Posterior vena cava (tissue), 2 donors: ENCODE measurements at places on chromosomes 2 and 18.

GRCh38 chr18:56952026-56952425 is 194.9 kb upstream of the BOD1L2 start:
- DNase-seq: no peak

- no peak for DNase-seq
Observed at GRCh38 chr2:1318366-1319009, 94.8 kb upstream of the TPO start.

DNA sequence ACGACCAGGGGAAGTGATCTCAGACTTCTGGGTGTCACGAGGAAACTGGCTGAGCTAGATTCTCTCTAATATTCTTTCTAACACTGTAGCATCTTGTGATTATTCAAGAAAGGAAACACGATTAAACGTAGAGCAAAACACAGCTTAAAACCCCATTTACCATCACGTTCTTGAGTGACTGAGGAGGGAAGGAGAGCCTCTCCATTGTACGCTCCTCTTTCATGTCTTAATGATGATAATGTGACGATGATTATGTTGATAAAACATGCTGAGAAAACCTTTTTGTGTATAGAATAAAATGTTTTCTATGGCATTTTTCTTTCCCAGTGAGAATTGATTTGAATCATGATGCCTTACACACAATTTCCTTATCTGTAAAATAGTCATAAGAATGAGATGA is 705.6 kb upstream of the ID2 start:
- DNase-seq: no peak

DNA sequence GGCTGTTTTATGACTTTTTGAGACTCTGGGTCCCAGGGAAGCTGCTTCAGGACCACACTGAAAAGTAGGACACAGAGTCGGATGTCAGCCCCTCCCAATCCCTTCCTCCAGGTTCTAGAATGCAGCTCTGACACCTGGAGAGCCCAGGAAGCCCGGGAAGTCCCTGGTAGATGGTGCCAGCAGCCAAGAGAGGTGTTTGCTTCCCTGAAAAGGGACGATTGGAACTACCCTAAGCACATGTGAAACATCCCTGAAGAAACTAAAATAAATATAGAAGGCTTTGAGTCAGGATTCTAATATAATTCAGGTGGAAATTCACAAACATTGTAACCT is 163.2 kb upstream of the CYRIA start:
- no peak for DNase-seq

GRCh38 chr2:123916531-123916930 is 108.6 kb upstream of the CNTNAP5 start:
- no peak for DNase-seq

DNA sequence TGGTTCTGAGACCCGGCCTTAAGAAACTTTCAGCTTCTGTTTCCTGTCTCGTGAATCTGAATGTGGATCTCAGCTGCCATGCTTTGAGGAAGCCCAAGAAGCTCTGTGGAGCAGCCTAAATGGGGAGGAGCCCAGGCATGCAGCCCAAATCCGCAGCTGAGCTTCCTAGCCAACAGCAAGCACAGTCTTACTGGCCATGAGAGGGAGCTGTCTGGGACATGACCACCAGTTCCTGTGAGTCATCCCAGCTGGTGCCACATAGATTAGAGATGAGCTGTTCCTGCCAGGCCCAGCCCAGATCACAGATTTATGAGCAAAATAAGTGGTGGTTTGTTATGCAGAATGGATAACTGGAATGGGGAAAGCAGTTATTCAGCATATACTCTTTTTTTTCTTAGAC is 224.4 kb upstream of the APCDD1 start:
- no peak for DNase-seq

DNA sequence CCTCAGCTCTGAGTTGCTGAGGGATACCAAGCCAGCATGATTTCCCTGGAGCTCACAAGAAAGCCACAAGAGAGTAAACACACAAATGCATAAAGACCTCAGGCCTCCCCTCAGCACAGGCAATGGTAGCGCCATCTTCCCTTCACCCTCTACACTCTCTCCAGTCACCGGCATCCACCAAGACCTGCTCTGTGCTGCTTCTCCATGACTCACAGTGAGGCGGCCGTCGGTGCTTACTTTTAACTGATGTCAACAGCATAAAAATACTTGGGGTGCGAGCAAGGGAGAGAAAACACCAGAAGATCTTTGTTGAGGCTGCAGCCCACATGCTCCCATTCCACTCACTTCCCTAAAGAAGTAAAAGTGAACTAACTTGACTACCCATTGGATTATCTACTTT is 46.7 kb downstream of the L3MBTL4 start:
- DNase-seq: no peak

DNA sequence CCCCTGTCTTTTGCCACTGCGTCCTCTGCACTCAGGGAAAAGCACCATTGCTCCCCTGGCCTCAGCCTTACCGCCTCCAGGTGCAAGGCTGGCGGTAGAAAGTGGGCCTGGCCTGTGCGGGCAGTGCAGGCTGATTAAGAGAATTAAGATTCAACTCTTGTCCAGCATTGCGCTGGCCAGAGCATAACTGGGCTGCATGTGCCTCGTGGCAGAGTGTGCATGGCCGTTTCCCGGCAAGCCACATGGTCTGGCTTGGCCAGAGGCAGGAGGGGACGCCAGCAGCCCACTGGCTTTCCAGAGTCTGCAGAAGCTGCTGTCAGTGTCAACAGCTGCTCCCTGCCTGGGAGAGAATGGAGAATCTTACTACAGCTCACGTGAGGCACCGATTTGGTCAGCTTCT is 12.3 kb downstream of the NTSR2 start:
- DNase-seq: peak; percentile 47

DNA sequence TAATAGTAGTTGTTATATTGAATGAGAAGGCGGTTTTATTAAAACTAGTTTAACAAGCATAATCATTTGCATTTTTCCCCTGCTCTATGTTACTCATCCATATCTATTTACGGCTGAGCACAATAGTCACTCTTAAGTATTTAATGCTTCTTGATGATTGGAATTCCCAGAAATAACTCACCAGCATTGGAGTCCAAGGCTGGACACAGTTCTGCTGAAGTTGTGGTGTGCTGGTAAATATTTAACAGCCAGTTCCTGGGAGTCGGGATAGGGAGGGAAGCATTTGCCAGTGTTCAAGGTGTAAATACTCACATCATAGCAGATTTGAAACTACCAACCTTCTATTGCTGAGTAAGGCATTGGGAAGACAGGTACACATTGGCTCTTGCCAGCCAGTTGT is 315.1 kb downstream of the MTX2 start:
- no peak for DNase-seq

GRCh38 chr2:80499095-80499494 is 194.5 kb upstream of the LRRTM1 start:
- DNase-seq: no peak

- no peak for DNase-seq
Observed at GRCh38 chr2:80169811-80170594, 134.5 kb downstream of the LRRTM1 start.

- DNase-seq: peak; percentile 86
Observed at GRCh38 chr2:31138037-31138962, at the start of gene GALNT14. TSS of gene GALNT14 (minus strand) at chr2:31138440. CDS start at chr2:31138086, 354 bp downstream.

DNA sequence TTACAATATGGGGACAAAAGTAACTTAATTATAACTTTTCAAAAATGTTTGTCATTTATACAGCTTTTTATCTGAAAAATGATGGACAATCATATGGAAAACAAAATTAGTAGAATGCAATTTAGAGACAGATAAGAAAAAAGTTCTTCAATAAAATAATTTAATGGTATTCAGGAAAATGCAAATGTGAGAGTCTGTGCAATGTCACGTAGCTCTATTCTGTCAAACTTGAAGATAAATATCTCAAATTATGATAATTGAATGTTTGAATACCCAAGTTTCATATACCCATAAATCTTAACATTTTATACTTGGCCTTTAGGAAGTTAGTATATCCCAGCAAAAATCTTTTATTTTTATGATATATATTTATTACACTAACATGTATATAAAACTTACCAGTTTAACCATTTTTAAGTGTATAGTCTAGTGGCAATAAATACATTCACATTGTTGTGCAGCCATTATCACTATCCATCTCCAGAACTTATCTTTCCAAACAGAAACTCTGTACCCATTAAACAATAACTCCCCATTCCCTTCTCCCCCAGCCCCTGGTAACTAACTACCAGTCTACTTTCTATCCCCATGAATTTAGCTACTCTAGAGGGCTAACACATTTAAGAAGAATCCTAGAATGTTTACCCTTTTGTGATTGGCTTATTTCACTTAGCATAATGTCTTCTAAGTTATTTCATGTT is 311.5 kb downstream of the SOCS6 start:
- DNase-seq: no peak

- DNase-seq: no peak
Observed at GRCh38 chr2:55668956-55669355, 24.7 kb downstream of the PNPT1 start.
